Stimulated activated CD4-positive, alpha-beta T cell treated with anti-CD3 and anti-CD28 coated beads, TNF-alpha, amount 100 ng/mL, for 1 hour (primary cell): ENCODE measurements at places on chromosomes 1 and 21.
A peak's percentile ranks its signal among the peaks of the same experiment; 100 is the strongest.

DNA sequence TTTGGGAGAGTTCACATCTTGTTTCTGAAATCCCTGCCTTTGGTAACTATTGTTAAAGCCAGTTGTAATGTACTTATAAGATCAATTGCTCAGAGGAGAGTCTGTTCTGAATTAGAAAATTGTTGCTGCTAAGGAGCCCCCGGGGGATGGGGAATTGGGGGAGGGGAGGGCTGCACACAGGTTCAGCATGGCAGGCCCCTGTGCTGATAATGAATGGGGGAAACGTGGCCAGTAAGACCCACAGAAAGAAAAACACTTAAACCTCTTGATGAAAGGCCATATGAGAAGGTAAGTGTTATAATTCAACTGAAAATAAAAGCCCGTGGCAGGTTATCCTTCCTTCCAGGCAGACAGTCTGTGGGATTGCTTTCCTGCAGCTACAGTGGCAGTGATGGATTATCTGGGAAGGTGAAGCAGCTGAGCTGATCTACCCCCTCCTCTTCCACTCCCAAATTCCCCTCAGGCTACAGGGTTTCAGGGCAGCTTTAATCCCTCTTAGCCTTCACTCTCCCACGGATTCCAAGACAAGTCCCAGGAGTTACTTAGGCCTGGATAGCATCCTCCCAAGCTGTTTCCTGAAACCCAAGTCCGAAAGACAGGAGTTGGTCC lies 398.8 kb downstream of the TBX15 start:
- DNase-seq, result no peak

- DNase-seq, result no peak
Measured at GRCh38 chr1:229848752-229849677, 218.0 kb upstream of the GALNT2 start.

- no peak for DNase-seq
Measured at GRCh38 chr1:15884477-15884876, 37.0 kb downstream of the SPEN start.

DNA sequence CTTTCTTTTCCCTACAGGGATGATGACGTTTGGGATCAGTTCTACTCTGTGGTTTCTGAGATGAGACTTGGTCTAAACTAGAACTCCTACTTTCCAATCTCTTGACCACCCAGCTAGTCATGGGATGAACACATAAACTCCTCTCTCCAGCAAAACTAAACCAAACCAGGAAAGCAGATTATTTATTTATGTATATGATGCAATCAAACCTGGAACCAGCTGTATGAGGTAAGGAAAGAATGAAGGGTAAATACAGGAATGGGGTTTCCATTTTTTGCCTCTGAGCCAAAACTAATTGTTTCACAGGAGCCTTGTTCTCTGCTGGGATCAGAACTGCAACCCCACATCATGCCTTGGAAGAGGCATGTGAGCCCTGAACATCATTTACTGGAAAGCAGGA lies 3.3 kb upstream of the AGT start:
- no peak for DNase-seq

- no peak for DNase-seq
Measured at GRCh38 chr1:101064697-101065096, 39.1 kb upstream of the DPH5 start.

GRCh38 chr1:55304229-55304740 lies 89.1 kb upstream of the USP24 start:
- DNase-seq, result no peak

DNA sequence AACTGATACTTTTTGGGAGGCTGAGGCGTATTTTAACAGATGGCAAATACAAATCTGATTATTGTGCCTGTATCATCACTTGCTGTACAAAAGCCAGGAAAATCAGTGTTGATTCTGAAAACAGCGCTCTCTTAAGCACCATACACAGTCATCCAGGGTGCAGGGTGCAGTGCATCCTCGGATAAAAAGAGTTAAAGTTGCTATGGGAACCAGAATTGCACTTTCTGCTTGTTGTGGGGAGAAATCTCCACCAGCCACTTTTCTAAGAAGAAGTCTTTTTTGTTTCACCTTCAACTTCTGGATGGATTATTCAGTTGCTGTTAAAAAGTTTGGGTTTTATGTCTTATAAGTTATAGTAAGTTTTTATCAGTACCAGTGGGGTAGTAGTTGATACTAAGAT lies 3.8 kb downstream of the LAMC1 start:
- no peak for DNase-seq

DNA sequence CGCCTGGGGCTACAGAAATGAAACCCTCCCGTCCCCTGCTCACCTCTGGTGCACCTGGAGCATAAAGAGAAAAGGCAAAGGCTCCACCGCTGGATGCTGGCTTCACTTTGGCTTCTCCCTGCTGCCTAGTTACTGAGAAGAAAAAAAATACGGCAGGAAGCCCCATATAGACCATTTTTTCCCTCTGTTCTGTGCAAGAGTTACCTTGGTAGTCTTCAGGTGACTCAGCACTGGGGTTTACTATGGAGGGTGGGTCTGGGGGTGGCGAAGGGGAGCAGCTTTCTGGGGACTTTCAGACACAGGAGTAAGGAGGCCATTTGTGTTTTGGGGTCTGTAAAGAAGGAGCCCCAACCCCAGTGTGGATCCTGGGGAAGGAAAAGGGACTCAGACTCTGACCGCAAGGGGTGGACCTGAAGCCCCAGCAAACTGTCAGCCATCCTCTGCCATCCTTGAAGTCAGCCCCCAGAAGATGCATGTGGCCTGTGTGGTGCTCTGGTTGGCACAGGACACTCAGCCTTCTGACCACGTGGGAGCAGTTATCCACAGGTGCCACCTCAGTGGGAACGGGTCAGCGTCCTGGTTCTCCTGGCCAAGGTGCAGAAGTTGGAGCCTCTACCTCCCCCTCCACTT lies 25.9 kb upstream of the EPS8L3 start:
- DNase-seq, result no peak

DNA sequence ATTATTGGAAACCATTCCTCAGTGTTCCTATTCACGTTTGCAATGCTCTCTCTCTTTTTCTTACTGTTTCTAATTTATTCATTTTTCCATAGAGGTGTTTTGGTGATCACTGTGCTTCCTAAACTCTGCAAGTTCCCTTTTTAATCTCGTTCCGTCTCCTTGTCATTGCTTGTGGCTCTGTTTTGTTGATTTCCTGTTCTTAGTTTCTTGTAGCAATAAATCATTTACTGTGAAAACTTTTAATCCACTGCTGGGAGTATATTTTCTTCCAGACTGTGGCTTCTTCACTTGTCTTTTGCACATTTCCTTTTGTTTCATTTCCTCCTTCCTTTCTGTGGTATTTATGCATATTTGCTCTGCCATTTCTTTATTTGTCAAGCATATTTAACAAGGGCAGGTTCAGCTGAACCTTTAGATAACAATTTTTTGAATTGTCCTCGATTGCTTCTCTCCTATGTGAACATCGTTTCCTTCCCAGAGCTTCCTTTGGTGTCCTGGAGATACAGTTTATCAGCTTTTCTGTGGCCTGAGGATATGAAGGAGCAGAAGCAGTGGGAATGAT lies 3.6 kb downstream of the B3GALT5 start:
- no peak for DNase-seq

GRCh38 chr1:19313961-19314882 lies 2.1 kb downstream of the SLC66A1 start:
- no peak for DNase-seq

DNA sequence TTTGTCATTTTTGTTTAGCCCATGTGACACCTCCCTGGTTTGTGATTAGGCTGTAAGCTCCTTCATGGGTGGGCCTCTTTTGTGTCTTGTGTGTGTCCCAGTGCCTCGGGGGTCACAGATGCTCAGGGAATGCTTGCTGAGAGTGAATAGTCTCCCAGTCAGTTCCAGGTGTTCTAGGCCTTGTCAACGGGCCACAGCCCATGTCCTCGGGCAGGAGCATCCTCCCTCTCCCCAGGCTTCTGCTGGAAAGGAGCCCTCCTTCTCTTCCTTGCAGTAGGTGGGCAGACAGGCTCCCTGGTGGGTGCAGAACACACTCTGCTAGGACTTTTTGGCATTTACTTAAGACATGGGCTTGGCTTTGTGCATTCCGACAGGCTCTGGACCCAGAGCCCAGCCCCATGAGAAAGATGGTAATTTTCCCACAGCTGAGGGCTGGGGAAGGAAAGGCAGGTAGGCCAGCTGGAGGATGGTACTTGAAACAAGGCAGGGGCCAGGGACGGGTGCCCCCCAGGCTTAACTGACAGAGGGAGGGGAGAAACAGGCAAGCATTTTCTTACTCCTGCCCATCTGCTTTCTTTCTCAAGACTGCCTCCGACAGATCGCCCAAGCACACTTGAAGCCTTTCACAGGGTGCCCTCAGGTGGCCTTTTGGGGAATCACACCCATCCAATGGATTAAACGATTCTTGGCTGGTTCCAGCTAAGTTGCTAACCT lies 7.1 kb upstream of the CPLANE2 start:
- peak; percentile 63 for DNase-seq

DNA sequence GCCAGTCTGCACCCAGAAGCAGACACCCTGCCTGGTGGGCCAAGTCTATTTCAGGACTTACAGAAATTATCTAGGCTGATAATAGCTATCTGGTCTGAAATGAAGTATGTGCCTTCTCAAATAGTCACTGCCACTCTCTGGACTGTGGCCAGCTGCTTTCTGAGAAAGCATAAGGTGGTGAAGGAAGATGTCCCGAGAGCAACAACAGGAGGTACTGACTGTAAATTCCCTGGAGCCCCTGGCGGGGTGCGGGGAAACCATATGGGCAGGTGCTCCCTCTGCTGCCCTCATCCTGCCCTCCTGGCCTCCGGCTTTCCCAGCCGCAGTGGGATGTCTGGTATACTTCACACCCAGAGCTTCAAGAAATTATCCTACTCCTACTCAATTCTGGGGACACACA lies 86.8 kb downstream of the TGFBR3 start:
- DNase-seq, result no peak

DNA sequence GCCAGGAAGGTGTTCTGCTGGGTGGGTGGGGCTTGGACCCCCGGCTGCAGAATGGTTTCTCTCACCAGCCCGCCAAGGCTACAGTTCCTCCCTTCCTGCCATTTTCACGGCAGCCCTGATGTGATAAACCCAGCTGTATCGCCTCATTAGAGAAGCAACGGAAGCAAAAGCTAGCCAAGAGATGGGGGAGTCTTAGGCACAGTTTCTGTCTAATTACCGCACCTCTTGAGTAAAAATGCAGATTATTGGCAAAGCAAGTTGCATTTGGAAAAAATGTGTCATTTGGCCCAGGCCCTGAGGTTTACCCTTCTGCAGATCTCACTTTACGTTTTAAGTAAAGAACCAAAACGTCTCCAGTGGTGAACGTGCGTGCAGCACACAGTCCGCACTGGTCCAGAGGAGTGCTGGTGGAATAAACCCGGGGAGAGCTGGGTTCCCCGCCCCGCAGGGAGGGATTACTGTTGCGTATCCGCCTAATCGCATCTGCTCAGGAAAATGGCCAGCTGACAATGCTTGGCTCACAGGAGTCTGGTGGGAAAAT lies 109.9 kb downstream of the GALNT2 start:
- no peak for DNase-seq

- no peak for DNase-seq
Measured at GRCh38 chr1:168304865-168305264, 24.2 kb downstream of the TBX19 start.

- DNase-seq, result no peak
Measured at GRCh38 chr1:8009043-8010002, 16.8 kb downstream of the ERRFI1 start.

DNA sequence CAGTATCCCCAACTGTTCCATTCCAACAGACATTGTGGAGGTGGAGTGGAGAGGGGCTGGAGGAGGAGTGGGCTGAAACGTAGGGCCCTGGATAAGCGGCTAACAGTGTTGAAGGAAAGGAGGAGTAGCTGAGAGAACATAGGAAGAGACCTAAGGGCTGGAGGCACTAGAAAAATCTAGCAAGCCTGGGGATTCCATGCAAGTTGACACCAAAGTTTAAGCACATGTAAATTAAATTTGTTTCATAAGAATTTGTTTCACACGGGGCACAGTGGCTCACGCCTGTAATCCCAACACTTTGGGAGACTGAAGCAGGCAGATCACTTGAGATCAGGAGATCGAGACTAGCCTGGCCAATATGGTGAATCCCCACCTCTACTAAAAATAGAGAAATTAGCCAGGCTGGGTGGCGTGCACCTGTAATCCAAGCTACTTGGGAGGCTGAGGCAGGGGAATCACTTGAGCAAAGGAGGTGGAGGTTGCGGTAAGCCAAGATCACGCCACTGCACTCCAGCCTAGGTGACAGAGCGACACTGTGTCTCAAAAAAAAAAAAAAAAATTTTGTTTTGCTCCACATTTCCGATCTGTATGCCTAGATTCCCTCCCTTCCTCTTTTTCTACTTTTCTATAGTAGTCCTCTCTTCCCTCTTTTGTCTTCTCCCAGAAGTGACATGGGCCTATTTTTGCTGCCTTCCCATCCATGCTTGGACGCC lies 530 bp upstream of the CD244 start:
- DNase-seq, result no peak

GRCh38 chr21:22083899-22084298 lies 1085.7 kb downstream of the NCAM2 start:
- DNase-seq, result no peak

GRCh38 chr1:147820761-147821297 lies 60.4 kb upstream of the GJA5 start:
- no peak for DNase-seq

- no peak for DNase-seq
Measured at GRCh38 chr1:20402585-20403422, 83.2 kb downstream of the CAMK2N1 start.

- DNase-seq, result no peak
Measured at GRCh38 chr1:160251011-160251410, 11.3 kb downstream of the DCAF8 start.

- DNase-seq, result no peak
Measured at GRCh38 chr1:51542158-51542953, 23.3 kb upstream of the EPS15 start.

DNA sequence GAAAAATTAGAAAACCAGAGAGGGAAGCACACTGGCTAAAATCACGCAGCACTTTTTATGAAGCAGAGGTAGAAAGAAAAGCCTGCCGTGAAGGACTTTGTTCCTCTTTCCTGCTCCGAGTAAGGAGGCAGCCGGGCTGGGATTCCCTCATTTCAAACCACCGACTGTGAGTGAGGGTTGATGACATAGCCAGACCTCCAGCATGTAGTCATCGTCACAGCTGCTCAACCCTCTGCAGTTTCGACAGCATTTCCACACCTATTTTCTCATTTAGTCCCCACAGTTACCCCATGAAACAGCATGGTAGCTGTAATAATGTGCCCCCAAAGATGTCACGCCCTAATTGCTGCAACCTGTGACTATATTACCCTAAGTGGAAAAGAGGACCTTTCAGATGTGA lies 35.3 kb downstream of the FCRL5 start:
- no peak for DNase-seq

GRCh38 chr1:40332695-40333094 lies 15.6 kb upstream of the COL9A2 start:
- DNase-seq, result no peak

DNA sequence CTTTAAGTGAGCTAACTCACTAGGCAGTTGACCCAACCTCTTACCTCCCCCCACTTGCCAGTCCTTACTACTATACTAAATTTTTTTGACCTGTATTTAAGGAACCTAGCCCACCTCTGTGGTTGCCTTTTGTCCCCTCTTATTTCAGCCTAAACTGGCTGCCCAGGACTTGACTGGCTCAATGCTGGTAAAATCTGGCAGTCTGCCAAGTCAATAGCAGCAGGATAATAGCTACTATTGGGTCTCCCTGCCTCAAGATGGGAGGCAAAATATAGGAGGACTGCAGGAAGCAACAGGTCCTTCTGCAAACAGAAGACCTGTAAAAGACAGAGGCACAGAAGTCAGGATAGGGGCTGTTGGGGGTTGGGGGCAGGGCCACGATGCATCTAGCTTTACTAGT lies 144.2 kb upstream of the POGK start:
- DNase-seq, result no peak
